ENCODE measurements at places on chromosomes 2 and 18. TPM values are rescaled to one million over a fixed set of nuclear protein-coding genes. Genes with fewer than 3 reads are reported as not detected.

DNA sequence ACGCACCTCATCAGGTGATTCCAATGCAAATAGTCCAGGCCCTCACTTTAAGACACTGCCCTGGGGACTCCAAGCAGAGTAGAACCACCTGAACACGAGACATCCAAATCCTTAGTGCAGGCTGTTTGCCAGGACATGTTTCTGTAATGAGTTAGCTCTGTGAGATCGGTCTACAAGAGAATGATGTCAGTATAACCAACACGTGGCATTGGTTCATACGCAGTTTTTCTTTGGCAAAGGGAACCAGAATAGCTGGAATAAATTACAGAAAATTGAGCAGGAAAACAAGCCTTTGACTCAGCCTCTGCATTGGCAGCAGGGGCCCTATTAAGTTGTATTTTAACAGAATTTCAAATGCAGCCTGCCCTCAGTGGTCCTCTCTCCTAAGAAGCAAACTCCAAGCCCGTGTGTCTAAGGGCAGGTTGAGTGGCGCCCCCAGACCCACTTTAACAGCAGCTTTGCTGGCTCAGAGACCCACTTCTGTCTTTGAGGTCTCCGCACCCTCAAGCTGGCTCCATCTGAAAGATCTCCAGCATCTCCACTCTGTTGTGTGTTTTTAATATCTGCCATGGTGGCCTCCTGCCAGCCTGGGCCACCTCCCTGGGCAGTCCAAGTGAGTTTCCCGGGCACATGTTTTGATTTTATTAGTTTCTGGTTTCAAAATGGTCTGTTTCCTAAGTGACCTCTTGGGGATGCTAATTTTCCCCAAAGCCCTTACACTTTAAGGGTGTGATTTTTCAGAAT is 61.3 kb downstream of the ALPK2 start:
- no peak for DNase-seq

- peak; percentile 86 for DNase-seq
Observed at GRCh38 chr2:175690113-175690837, 311.8 kb downstream of the LNPK start.

SLC30A3 gene
- total RNA-seq: not detected

- DNase-seq: no peak
Observed at GRCh38 chr2:170771421-170771937, 1.3 kb downstream of the ERICH2 start.

MDH1B gene
- not detected for total RNA-seq

DNA sequence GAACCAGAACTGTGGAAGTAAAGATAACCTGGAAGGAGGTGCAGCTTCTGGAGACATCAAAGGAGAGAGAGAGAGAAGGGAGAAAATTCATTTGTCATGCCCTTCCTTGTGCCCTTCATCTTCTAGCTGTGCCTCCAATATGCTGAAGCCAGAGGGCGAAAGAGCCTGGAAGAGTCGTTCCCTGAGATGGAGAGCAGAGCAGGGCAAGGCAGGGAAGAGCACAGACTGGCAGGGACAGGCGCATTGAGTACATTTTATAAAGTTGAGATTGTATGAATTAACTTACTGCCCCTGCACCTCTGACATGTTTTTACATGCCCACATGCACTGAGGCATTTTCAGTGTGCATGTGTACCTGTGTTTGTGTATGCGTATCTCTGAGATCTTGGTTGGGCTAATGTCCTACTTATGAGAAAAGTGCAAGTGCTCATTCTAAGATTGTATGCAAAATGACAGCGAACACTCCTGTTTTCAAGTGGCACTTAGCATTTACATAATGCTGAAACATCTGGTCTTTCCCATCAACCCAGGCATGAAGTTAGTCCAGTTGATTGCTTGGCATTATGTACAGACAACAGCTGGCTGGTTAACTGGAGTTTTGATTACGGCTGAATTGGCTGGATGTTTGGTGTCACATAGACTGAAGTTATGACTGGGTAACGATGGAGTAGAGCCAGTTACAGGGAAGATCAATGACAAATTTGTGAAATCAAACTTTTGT is 23.7 kb upstream of the MMADHC start:
- DNase-seq: peak; percentile 22

GRCh38 chr18:5295981-5296705 is 617 bp upstream of the ZBTB14 start:
- peak; percentile 94 for DNase-seq

DNA sequence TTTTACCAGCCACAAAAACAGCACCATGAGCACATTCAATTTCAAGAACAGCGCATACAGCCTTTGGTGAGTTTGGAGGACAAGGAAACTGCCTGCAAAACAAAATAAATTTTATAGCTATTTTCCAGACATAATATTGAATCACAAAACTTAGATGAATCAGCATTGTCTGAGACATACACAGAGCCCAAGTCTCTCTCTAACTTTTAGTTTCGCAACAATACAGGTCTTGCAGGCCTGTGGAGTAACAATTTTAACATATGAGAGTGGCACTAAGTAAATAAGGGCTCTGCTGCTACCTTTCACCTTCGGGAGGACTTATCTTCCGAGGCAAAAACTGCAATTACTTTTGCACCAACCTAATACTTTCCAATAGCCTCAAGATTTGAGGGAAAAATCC is 56.1 kb upstream of the PEX13 start:
- DNase-seq: peak; percentile 44

- no peak for DNase-seq
Observed at GRCh38 chr2:131004446-131005209, 88.6 kb downstream of the FAM168B start.

DNA sequence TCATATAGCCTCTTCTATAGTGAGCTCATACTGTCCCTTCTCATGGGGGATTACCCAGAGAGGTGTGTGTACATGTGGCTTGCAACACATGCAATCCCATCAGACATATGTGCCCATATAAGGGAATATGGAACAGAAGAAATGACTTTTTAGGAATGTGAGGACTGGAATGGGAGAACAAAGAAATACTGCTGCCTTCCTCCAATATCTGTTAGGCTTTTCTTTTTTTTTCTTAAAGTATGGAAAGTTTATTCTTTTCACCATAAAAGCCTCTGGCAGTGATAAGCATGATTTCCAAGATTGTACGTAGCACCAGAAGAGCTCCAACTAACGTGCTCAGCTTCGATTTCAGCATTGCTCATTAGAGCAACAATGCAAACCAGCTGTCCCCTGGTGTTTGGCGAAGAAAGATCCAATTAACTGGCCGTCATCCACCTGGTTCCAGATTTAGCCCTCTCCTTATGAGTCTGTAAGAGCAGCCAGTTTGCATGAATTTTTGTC is 113.6 kb downstream of the ADCYAP1 start:
- no peak for DNase-seq

MYOM1 gene
- total RNA-seq: 0.13 TPM

Data from HT-29 (cell line).